ENCODE measurements at places on chromosomes 7 and 10.

- DNase-seq: no peak
Observed at GRCh38 chr10:121459622-121460453, 138.4 kb downstream of the FGFR2 start.

DNA sequence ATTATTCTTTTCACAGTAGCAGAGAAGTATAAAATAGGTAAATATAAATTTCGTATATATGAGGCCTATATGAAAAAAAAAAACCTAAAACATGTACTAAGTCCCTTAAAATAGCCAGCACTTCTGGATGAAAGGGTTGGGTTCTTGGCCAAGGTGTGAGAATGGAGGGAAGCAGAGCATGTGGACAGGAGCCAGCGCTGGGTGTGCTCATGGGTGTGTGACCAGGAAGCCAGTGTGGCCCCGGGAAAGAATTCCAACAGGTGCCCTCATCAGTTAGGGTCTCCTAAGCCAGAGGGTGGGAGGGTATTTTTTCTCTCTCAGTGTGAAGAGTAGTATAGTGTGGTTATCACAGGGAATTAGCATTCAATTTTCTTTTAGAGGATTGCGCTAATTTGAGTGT lies 401.9 kb upstream of the IGFBP3 start:
- no peak for DNase-seq

GRCh38 chr7:87354749-87355148 lies 9.3 kb downstream of the CROT start:
- no peak for DNase-seq

DNA sequence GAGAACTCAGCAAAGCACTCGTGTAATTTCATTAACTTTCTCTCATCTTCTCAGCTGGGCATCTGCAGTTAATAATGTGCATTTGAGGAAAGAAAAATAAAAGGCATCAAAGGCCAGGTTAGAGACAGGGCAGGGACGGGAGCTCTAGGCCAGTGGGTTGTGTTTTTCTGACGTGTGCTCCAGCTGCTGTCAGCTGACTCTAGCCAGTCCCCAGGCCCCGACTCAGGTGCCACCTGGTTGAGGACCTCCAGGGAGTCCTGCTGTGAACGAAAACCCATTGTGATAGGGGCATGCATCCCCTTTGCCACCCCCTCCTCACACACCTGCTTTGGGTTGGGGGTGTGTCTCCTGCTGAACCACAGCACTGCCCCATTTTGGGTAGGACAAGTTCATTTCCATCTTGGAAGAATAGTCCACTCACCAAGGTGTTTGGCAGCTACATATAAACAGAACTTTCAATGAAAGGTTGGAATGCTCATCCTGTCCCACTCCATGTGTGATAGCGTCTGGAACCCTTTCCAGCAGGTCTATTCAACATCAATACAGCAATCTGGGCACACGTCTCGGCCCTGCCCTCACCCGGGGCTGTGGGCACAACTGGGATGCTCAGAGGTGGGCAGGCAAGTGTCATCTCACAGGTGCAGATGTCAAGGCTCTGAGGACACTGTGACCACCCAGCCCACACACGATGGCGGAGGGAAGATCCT lies 146.1 kb upstream of the FAM20C start:
- no peak for DNase-seq

GRCh38 chr7:77980087-77980713 lies 181.6 kb downstream of the PHTF2 start:
- no peak for DNase-seq

GRCh38 chr10:118332236-118332635 lies 9.9 kb downstream of the FAM204A start:
- no peak for DNase-seq

DNA sequence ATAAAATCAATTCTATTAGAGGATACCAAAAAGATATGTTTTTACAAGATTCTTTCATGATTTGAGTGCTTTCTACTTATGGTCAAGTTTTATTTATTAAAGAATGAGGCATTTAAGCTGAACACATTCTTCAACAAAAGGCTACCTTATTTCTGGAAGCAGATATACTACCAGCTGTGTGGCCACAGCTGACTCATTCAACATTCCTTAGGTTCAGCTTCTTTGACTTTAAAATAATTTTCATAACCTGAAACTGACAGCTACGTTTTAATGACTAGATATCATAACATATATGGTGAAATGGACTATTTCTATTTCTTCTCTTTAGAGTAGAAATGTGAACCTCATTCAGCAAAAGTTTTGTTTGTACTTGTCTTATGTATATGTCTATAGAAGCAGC lies 414.2 kb upstream of the SEMA3C start:
- DNase-seq: no peak

- DNase-seq: no peak
Observed at GRCh38 chr10:100348389-100348927, 1.4 kb downstream of the SCD start.

- no peak for DNase-seq
Observed at GRCh38 chr10:110609605-110610004, 34.5 kb upstream of the RBM20 start.
